ENCODE measurements at places on chromosomes 1 and 21.

- H3K4me3 ChIP-seq, result no peak overlapping the region
- no peaks in the 10 kb centered on the region for H3K4me1 ChIP-seq
- DNase-seq, result peak; percentile 10
- H3K27me3 ChIP-seq, result no peaks in the 10 kb centered on the region
- no peak overlapping the region for H3K27ac ChIP-seq
Measured at GRCh38 chr1:190067592-190067991, 410.1 kb downstream of the BRINP3 start.

DNA sequence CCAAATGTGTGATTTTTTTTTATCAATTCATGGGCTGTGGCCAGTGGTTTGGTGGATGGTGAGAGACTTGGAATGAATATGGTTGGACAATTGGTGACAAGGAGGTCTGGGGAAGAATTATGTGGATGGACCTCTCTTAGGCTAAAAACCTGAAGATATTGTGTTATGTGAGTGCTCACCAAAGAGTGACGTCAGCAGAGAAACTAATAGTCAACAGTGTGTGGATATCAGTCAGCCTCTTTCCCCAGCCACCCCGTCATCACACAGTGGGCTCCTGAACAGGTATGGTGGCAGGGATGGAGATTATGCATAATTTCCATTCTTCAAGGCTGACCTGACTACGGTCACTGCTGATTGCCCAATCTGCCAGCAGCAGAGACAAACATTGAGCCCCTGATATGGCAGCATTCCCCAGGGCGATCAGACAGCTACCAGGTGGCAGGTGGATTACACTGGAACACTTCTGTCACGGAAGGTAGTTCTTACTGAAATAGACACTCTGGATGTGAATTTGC is 9.2 kb upstream of the OR2G2 start:
- no peaks in the 10 kb centered on the region for H3K4me1 ChIP-seq
- H3K27me3 ChIP-seq, result peaks cover 2% of the 10 kb centered on the region
- H3K4me3 ChIP-seq, result no peak overlapping the region
- no peaks in the 10 kb centered on the region for H3K36me3 ChIP-seq
- DNase-seq, result no peak

DNA sequence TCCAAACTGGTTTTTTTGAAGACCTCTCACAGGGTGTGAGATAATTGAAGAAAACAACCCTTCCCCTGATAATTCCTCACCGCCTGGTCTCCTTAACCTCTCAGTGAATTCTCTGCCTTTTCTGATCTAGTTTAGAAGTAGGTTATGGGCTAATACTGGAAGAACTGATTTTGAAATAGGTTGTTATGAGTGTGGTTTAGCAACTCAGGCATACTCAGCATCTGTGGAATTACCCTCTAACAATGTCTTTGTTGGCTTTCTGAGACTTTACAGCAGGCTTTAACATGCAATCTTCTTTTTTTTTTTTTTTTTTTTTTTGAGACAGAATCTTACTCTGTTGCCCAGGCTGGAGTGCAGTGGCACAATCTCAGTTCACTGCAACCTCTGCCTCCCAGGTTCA is 10.3 kb upstream of the PLD5 start:
- H3K4me3 ChIP-seq, result no peak overlapping the region
- no peak overlapping the region for H3K27ac ChIP-seq
- H3K36me3 ChIP-seq, result no peaks in the 10 kb centered on the region
- no peak for DNase-seq
- H3K4me1 ChIP-seq, result no peaks in the 10 kb centered on the region

DNA sequence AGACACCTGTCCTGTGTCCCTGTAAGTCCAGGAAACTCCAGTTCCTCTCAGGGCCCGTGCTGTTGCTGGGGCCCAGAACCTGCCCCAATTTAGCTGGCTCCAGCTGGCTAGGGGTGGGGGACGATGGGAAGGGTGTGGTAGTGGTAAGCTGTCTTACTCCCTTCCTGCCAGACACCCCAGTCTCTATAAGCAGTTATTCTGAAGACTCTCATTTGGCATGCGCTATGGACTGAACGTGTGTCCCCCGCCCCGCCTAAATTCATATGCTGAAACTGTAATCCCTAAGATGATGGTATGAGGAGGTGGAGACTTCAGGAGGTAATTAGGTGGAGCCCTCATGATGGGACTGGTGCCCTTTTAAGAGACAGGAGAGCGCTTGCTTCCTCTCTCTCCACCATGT is 82.0 kb downstream of the MAP3K7CL start:
- no peaks in the 10 kb centered on the region for H3K36me3 ChIP-seq
- no peak overlapping the region for H3K27ac ChIP-seq
- H3K4me1 ChIP-seq, result peaks cover 17% of the 10 kb centered on the region
- no peak overlapping the region for H3K4me3 ChIP-seq
- no peak for DNase-seq

- H3K27me3 ChIP-seq, result no peaks in the 10 kb centered on the region
- DNase-seq, result no peak
- H3K36me3 ChIP-seq, result no peaks in the 10 kb centered on the region
- no peak overlapping the region for H3K27ac ChIP-seq
- H3K4me3 ChIP-seq, result no peak overlapping the region
Measured at GRCh38 chr21:15966651-15967050, 236.9 kb downstream of the USP25 start.

DNA sequence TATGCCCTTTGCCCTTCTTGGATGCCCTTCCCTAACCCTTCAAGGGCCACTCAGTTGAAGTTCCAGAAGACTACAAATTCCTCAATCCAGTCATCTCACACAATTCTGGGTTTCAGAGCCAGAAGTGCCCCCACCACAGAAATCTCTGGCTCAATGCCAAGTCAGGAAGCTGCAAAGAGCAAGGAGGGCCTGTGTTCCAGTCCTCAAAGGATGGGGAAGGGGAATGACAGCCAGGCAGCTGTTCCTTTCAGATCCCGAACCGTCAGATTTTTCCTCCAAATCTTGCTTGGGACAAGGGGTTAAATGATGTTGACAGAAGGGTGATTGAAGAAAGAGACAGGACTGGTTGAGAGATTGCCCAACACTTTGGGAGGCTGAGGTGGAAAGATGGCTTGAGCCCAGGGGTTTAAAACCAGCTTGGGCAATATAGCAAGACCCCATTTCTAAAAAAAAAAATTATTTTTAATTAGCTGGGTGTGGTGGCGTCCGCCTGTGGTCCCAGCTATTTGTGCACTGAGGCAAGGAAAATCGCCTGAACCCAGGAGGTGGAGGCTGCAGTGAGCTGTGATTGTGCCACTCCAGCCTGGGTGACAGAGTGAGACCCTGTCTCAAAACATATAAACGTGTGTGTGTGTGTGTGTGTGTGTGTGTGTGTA is 716 bp upstream of the HPDL start:
- H3K4me1 ChIP-seq, result peaks cover 23% of the 10 kb centered on the region
- peak overlapping the region; percentile 82 for H3K4me3 ChIP-seq
- H3K36me3 ChIP-seq, result peaks cover 25% of the 10 kb centered on the region

GRCh38 chr1:63063367-63063766 is 259.0 kb upstream of the FOXD3 start:
- DNase-seq, result peak; percentile 7
- H3K27ac ChIP-seq, result no peak overlapping the region
- H3K27me3 ChIP-seq, result no peaks in the 10 kb centered on the region
- no peak overlapping the region for H3K4me3 ChIP-seq
- no peaks in the 10 kb centered on the region for H3K36me3 ChIP-seq
- no peaks in the 10 kb centered on the region for H3K4me1 ChIP-seq

DNA sequence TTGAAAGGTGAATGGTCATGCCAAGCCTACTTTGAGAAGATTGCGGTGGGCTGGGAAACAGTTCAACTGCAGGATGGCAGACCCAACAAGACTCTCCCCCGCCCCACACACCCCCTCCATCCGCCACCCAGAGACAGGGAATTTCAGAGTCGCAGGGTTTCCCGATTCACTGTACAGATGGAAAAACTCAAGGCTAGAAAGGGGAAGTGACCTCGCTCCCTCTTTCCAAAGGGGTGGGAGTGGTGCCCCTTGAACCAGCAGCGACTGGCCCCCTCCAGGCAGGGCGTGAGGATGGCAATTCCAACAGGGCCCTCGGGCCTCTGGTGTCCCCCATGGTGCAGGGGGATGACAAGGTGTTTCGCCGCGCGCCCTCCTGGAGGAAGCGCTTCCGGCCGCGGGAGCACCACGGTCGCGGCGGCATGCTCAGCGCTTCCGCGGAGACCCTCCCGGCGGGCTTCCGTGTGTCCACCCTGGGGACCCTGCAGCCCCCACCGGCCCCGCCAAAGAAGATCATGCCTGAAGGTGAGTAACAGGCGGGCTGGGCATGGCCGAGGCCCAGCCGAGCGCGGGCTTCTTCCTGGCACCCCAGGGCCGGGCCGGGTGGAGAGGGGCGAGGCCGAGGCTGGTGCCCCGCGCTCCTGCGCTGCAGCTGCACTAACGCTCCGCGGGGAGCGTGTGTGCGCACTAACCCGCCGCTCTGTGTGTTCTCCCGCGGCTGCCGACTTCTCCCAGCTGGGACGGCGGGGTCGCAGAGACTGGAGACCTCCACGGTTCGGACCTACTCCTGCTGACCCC is 10.4 kb downstream of the MYOG start:
- peaks cover 9% of the 10 kb centered on the region for H3K36me3 ChIP-seq
- H3K27me3 ChIP-seq, result peaks cover 44% of the 10 kb centered on the region
- H3K4me1 ChIP-seq, result peaks cover 5% of the 10 kb centered on the region
- no peak overlapping the region for H3K4me3 ChIP-seq
- no peak overlapping the region for H3K27ac ChIP-seq

GRCh38 chr1:53678507-53678906 is 60.5 kb downstream of the GLIS1 start:
- DNase-seq, result no peak
- peaks cover 5% of the 10 kb centered on the region for H3K4me1 ChIP-seq
- H3K4me3 ChIP-seq, result no peak overlapping the region
- H3K27ac ChIP-seq, result no peak overlapping the region
- H3K36me3 ChIP-seq, result no peaks in the 10 kb centered on the region

GRCh38 chr21:37748351-37748750 is 167.9 kb downstream of the KCNJ6 start:
- H3K27ac ChIP-seq, result no peak overlapping the region
- no peaks in the 10 kb centered on the region for H3K36me3 ChIP-seq
- H3K27me3 ChIP-seq, result peaks cover 13% of the 10 kb centered on the region
- H3K4me3 ChIP-seq, result no peak overlapping the region
- no peaks in the 10 kb centered on the region for H3K4me1 ChIP-seq

GRCh38 chr1:62285984-62286785 is 33.0 kb downstream of the KANK4 start:
- H3K4me3 ChIP-seq, result no peak overlapping the region
- H3K27ac ChIP-seq, result no peak overlapping the region
- H3K27me3 ChIP-seq, result peaks cover 11% of the 10 kb centered on the region
- H3K4me1 ChIP-seq, result no peaks in the 10 kb centered on the region

DNA sequence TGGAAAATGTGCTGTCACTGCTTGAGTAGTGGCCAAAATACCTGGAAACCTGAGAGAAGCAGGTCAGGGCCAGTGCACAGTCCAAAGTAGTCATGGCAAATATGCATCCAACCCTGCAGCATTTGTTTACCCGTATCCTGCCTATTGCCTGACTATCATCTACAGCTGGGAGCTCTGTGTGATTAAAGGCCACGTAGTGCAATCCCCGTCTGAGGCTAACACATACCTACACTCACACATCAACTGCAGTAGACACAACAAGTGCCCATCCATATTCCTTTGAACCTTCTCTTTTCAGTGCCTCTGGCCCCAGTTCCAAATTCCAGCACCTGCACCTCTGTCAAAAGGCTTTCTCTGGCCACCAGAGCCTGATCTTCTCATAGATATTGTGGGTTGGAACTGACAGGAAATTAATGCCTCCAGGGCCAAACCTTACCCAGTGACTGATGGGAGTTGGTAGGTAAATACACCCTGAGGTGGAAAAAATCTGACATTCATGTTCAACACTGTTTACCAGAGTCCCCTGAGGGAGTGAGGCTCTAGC is 383.0 kb downstream of the SETD4 start:
- H3K4me1 ChIP-seq, result no peaks in the 10 kb centered on the region
- H3K27me3 ChIP-seq, result peaks cover 22% of the 10 kb centered on the region
- H3K4me3 ChIP-seq, result no peak overlapping the region
- no peak for DNase-seq
- H3K36me3 ChIP-seq, result no peaks in the 10 kb centered on the region
- H3K27ac ChIP-seq, result no peak overlapping the region

GRCh38 chr1:229300099-229300757 is 29.3 kb downstream of the RAB4A start:
- H3K36me3 ChIP-seq, result peaks cover 22% of the 10 kb centered on the region
- H3K27me3 ChIP-seq, result no peaks in the 10 kb centered on the region
- no peak overlapping the region for H3K4me3 ChIP-seq
- peaks cover 4% of the 10 kb centered on the region for H3K4me1 ChIP-seq
- no peak for DNase-seq

DNA sequence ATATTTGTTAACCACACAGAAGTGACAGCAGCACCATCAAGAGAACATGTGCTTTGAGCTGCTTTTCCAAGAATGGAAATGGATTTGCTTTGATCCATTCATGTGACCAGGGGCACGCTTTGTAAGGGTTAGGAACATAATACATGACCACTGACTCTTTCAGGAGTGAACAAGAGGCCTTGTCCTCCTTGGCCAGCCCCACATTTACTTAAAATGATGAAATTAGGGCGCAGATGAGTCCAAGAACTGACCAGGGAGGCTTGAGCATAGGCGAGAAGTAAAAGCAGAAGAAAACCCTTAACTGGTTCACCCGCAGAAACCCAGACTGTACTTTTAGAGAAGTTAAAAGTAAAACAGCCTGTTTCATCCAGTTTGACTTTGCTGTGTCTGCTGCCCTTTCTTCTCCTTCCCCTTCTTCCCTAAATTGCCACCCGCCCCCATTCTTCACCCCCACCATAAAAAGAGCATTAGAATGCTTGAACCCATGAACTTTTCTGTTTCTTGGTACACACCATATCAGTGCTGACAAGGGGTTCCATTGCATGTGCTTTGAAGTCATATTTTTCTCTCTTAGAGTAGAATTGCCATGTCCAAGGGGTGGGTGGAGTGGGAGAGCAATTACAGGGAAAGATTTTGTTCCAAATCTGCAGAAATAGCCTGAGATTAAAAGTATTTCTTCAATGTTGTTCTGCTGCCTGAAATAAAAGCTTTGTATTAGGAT is 2.6 kb upstream of the GLUL start:
- peaks cover 16% of the 10 kb centered on the region for H3K27me3 ChIP-seq
- H3K27ac ChIP-seq, result no peak overlapping the region
- no peak for DNase-seq
- no peak overlapping the region for H3K4me3 ChIP-seq

DNA sequence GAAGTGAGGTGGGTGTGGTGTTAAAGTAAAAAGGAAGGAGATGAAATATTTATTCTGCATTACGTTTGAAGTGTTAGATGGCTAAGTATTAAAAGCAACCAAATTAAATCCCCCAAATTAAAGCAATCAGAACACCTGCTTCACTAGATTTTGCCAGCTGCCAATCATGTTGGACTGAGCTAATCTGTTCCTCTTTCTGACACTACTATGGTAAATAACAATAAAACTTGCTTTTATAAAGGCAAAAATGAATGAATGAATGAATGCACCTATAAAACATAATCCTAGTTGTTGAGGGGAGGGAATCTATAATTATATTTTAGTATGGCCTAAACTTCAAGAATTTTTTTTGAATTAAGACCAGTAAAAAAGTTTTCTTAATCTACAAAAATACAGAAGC is 51.0 kb downstream of the RAB3GAP2 start:
- DNase-seq, result no peak
- H3K4me3 ChIP-seq, result no peak overlapping the region
- no peaks in the 10 kb centered on the region for H3K27me3 ChIP-seq
- H3K4me1 ChIP-seq, result peaks cover 53% of the 10 kb centered on the region
